Right ventricle myocardium superior (tissue), 1 donor: ENCODE measurements at places on chromosomes 6 and 20. TPM values are rescaled to one million over a fixed set of nuclear protein-coding genes. Genes with fewer than 3 reads are reported as not detected.

DNA sequence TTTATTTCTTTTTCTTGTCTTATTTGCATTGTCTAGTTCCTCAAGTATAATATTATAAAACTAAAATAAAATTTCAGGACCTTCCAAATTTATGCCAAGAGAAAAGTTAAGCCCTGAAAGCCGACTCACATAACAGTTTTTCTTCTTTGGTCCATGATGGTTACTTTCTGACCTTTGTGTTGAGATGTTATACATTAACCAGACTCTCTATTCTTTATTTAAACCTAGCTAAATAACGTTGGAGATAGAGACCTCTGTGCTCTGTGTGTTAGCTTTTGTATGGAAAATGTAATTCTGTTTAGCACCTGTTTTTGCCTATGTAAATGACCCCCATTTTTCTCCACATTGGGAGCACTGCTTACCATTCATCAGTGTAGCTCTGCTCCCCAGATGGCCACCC, 352.4 kb downstream of the CD109 start:
- no peak for DNase-seq

- no peak for DNase-seq
Observed at GRCh38 chr6:123972600-123973294, 169.1 kb downstream of the NKAIN2 start.

DNA sequence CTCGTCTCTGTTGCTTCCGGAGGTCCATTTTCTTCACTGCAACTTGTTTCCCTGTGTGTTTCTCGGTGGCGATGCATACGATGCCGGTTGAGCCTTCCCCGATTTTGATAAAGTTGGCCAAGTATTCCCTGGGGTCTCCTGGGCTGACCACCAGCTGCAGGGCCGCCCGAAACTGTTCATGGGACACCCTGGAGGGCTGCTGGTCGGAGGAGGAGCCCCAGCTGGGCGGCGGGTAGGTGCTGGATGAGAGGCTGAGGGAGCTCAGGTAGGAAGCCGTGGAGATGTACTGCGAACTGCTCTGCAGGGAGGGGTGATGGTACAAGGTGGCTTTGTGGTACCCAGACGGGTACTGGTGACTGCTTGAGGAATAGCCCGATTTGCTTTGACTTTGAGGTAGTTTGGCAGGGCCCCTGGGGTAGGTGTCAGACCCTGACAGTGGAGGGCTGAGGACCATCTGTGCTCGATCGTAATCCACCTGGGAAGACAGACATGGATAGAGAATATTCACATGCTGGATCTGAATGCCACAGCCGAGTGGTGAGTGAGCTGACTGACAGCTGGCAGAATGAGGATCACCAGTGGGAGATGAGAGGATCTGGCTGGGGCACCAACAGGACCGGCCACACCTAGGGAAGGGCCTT, 51.6 kb downstream of the LAMP5 start:
- no peak for DNase-seq

DNA sequence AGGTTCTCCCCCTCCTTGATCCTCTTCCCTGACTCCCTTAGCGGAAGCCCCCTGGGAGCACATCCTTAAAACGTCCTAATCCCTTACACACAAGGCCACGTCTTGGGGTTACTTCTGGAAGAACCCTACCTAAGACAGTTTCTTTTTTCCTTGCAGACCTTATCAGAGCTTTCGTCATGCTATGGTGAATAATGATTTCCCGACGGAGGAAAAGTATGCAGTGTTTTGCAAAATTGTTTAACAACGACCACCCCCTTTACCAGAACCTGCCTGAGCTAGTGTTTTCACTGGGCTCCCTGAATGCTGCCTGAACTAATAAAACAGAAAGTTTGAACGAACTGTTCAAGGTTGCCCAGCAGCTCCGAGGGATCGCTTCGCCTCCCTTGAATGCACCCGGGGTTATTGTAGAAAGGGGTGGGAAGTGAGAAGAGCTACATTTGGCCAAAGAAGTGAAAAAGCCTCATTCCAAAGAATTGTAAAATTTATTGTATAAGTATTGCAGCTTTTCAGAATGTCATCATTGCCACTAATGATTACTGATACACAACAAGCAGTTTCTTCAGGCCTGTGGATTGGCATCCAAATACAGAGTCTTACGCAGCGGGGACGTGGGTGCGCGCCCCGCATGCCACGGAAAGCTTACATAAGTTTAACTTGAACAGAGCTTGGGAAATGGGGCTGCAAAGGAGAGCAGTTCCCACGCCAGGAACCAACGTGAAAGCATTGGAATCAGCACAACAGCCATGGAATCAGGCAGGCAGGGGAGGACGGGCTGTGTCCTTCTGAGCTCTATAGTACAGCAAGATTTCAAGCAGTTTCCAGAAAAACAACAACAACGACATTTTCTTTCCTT, 27.9 kb upstream of the ZBP1 start:
- no peak for DNase-seq

- DNase-seq = no peak
Observed at GRCh38 chr6:54248994-54249393, 59.2 kb upstream of the TINAG start.

DNA sequence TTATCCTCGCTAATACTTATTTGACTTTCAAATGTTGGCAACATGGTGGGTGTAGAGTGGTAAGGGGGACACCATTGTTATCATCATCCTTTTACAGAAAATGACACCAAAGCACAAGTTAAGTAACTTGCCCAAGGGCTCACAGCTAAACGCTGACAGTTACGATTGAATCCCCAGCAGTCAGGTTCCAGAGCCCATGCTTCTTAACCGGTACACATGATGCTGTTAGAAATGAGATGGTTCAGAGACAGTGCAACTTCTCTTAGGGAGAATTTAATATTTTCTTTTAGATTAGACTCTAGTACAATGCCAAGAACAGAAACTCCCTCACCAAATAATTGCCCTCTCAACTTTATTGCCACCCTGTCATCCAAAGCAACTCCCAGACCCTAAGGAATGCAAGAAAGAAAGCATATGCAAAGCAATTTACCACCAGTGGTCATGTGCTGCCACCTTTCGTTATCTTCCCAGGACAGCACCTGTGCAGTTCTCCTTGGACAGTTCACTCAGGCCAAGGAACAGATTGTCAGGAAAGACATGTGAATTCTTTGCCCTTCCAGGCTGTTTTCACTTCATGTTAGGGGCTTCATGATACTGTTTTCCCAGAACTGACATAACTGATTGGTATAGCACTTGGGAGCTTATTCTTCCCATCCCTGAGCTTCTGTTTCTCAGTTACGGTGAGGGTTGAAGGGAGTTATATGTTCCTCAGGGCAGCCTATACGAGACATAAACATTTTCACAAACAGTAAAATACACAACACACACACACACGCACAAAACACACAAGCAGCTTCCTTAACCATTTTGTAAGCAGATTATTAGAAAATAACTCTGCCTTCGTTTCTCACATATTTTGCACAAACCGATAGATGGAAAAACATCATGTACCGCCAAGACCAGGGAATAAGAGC, 5.1 kb downstream of the HLA-DMA start:
- no peak for DNase-seq

DNA sequence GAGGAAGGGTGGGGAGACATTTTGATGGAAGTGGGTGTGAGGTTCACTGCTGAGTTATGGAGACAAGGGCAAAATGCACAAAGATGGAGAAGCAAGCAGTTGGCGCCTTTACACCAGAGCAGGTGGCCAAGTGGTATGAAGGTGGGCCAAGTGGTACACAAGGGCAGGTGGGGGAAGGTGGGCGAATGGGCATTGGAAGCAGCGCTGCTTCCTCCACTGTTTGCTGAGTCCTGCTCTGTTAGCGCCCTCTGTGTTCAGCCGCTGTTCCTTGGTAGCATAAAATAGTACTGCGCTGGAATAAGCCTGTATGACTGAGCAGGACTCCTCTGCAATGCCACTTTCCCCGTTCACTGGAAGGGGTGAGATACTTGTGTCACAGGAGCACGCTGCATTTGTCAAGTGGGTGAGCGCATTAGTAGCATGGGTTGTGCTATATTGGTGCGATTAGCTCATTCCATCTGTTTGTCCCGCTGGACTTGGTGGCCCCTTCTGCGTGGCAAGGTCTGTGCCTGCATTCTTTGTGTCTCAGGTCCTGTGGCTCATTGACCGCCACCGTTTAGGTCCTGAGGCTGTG, 116.4 kb downstream of the TOX2 start:
- DNase-seq = no peak

CPXM1 gene
- 1.0 TPM for total RNA-seq

GRCh38 chr6:150276937-150277742, 91.7 kb upstream of the IYD start:
- DNase-seq = no peak

DNA sequence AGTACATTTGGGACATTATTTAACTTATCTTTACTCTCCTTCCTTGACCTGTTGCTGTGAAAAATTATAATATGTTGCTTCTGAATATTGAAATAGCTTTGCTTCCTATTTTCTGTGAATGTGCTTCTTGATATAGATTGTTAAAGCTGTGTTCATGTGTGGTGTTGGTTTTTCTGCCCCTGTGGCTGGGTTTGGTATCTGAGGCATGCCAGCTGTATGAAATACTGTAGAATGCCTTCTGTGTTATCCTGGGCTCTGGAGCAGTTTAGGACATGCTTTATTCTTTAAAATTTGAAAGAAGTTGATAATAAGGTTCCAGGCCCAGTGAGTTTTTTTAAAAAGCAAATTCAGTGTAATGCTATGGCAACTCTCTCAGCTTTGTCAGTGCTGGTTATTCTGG, 71.7 kb downstream of the HIVEP1 start:
- DNase-seq = no peak

- no peak for DNase-seq
Observed at GRCh38 chr6:51349857-51350256, 531.2 kb downstream of the TFAP2B start.

DNA sequence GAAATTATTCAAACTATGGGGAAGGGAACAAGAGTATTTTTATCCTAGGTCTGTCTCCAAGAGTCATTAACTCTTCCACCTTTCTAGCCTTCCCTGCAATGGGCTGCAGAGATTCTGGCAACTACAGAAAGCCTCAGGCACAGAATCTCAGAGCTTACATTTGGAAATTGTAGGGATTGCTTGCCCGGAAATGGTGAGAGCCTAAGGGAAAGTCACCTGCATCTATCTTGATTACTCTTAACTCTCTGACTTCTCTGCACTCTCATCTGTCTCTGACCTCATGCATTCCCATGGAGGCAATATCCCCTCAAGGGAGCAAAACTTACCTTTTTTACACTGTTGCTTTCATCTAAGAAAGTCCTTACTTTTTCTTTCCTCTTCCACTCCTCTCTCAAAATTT, 513.2 kb upstream of the MARCKS start:
- DNase-seq = no peak

ANGPT4 gene
- not detected for total RNA-seq

DNA sequence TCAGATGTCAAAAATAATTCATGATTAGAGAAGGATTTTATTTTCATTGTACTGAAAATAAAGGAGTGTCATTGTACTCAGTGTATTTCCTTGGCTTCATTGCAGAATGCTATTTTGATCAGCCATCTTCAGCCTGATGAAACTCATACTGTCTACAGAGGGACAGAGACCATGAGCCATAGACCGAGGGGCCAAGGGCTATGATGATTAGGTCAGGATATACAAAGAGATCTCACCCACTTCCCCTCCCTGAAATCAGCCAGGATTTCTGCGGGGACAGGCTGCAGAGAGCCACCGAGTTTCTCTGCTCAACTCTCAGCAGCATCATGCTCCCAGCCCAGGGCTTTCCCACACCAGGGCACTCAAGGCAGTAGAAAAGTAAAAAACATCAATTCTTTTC, 47.0 kb downstream of the ALDH8A1 start:
- DNase-seq = no peak

GNMT gene
- total RNA-seq = 2.3 TPM

DNA sequence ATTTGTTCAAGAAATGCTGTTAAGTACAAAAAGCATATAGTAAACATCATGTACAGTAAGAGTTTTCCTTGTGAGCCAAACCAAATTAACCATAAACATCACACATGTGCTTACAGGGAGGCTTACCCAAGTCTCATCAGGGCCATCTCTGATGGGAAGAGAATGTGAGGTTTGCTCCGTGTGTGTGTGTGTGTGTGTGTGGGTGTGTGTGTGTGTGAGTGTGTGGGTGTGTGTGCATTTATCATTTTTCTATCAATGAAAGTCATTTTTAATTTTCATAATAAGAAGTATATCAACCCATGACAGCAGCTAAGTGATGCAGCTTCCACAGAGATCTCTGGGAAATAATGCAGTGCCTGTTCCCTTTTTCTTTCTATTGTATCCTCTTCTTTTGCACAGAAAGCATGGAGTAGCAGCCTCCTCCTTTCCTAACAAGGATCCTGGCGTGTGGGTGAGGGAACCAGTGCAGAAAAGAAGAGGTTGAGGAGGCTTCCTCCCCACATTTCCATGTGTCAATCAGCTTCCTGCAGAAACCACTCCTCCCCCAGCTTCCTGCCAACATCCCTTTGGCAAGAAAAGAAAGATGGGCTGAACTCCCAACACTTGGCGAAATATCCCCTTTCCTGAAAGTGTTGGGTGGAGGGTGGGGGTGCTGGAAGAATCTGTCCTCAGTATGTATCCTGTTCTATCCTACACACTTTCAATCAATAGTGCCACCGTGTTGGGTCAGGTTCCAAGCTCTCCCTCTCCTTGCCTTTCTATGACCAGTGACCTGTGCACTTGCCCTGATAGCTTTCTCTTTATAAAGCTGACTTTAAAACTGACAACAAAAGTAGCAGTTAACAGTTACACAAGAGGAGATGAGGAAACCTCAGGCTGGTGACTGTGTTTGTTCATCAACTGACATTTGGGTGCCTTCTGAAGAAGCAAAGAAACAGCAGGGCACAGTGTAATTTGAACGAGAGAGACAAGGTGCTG, 251.8 kb upstream of the CITED2 start:
- no peak for DNase-seq

GRCh38 chr20:52275181-52275691, 83.7 kb upstream of the ZFP64 start:
- no peak for DNase-seq

SNAP91 gene
- total RNA-seq = 2.3 TPM

KCNQ5 gene
- total RNA-seq = not detected

DNA sequence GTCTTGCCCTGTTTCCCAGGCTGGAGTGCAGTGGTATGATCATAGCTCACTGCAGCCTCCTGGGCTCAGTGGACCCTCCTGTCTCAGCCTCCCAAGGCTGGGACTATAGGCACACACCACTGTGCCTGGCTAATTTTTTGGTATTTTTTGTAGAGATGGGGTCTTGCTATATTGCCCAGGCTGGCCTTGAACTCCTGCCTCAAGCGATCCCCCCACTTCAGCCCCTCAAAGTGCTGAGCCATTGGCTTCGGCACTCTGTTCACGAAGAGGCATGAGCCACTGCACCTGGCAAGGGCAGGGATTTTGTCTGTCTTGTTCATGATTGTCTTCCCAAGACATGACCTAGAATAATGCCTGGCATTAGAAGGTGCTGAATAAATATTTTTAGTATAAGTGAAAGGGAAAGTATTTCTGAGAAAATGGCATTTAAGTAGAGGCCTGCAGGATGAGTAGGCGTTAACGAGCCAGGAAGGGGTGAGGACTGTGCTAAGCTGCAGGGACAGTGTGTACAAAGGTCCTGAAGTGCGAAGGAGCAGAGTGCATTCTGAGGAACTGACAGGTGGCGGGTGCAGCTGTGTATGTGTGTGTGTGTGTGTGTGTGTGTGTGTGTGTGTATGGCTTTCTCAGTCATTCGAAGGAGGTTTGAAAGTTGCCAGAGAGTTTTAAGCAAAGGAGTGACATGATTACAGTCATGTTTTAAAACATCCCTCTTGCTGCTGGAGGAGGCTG, 43.0 kb downstream of the VEGFA start:
- no peak for DNase-seq
